Thymus (tissue), 14 donors: ENCODE measurements at places on chromosomes 16 and 17.

- no peak for DNase-seq
Measured at GRCh38 chr16:27759301-27759871, 209.4 kb downstream of the KATNIP start.

- DNase-seq = no peak
Measured at GRCh38 chr16:88077328-88078108, 126.3 kb downstream of the BANP start.

GRCh38 chr17:81494626-81495377 lies 17.8 kb downstream of the ACTG1 start:
- no peak for DNase-seq

GRCh38 chr17:7356072-7356549 lies 1.2 kb downstream of the TMEM95 start:
- peak; percentile 64 for DNase-seq

GRCh38 chr17:3963237-3964201 lies 718 bp downstream of the ATP2A3 start:
- peak; percentile 73 for DNase-seq

DNA sequence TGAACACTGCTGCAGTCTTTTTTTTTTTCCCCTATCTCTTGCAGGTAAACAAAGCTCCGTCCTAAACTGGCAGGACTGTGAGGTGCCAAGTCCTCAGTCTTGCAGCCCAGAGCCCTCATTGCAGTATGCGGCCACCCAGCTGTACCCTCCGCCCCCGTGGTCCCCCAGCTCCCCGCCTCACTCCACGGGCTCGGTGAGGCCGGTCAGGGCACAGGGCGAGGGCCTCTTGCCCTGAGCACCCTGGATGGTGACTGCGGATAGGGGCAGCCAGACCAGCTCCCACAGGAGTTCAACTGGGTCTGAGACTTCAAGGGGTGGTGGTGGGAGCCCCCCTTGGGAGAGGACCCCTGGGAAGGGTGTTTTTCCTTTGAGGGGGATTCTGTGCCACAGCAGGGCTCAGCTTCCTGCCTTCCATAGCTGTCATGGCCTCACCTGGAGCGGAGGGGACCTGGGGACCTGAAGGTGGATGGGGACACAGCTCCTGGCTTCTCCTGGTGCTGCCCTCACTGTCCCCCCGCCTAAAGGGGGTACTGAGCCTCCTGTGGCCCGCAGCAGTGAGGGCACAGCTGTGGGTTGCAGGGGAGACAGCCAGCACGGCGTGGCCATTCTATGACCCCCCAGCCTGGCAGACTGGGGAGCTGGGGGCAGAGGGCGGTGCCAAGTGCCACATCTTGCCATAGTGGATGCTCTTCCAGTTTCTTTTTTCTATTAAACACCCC lies 13.8 kb downstream of the IL34 start:
- no peak for DNase-seq

DNA sequence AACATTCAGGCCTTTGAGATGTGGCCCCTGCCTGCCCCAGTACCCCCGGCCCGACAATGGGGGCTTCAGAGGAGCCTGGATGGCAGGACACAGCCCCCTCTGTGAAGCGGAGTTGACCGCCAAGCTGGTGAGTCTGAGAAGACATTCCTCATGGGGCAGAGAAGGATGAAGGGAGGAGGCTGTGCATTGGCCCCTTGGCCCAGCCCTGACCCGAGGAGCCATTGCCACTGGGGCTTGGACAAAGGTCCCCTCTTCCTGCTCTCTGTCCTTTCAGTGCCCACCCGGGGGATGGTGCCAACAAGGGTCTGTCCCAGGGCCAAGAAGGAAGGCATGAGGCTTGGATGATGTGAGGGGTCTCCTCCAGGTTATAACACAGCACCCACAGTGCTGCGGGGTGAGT lies 30.9 kb upstream of the PHB1 start:
- DNase-seq = no peak

DNA sequence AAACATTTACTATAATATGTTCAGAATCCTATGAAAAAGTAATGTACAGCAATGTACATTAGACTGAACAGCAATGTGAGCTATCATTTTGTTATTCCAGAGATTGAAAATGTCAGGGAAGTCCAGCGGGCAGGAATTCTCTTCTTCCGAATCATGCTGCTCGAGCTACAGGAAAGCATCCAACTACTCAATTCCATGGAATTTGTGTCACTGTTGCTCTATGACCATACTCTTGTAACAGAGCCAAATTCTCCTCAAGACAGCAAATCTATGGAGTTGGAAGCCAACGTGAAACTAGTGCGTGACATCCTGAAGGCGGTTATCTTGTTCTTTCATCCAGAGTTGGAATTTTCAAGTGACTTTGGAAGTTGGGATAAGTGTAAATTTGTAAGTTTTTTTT lies 24.8 kb upstream of the NSRP1 start:
- DNase-seq = no peak
